ENCODE measurements at places on chromosomes 4 and X.

- no peak overlapping the region for H3K4me3 ChIP-seq
- DNase-seq = no peak
- no peak overlapping the region for H3K27ac ChIP-seq
- no peaks in the 10 kb centered on the region for H3K36me3 ChIP-seq
These were observed 542.8 kb downstream of the GALNTL6 start for GRCh38 chr4:172356016-172356415.

DNA sequence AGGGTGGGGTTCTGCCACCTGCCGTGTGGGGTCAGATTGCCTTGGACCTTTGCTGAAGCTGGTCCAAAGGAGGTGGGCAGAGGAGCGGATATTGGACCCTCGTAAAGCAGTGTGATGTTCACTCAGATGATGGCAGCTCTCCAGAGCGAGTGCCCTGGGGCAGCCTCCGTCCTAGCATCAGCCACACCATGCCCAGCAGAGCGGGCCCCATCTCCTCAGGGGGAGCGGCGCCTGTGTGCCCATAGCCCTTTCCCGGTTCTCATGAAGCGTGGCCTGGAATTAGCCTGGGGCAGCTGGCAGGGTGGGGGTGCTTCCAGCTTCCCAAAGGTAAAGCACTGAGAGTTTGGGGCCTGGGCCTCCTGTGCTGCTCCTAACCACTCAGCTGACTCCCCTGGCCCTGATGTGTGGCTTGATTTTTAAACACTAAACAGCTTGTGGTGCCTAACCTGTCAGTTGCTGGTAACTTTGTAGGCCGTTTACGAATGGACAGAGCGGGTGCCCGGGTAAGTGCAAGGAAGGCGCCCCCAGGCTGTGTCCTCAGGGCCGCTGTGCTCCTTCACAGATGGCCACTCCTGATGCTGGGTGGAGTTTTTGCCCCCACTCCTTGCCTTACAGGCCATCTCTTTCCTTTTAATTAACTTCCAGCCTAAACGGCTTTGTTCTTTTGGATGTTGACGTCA lies 36.0 kb downstream of the NOP14 start:
- no peaks in the 10 kb centered on the region for H3K27me3 ChIP-seq
- H3K4me1 ChIP-seq = peaks cover 32% of the 10 kb centered on the region
- peak overlapping the region; percentile 4 for H3K27ac ChIP-seq
- H3K4me3 ChIP-seq = no peak overlapping the region

GRCh38 chr4:121655320-121656268 lies 41.2 kb downstream of the ANXA5 start:
- peaks cover 2% of the 10 kb centered on the region for H3K4me1 ChIP-seq
- H3K4me3 ChIP-seq = no peak overlapping the region
- DNase-seq = no peak

DNA sequence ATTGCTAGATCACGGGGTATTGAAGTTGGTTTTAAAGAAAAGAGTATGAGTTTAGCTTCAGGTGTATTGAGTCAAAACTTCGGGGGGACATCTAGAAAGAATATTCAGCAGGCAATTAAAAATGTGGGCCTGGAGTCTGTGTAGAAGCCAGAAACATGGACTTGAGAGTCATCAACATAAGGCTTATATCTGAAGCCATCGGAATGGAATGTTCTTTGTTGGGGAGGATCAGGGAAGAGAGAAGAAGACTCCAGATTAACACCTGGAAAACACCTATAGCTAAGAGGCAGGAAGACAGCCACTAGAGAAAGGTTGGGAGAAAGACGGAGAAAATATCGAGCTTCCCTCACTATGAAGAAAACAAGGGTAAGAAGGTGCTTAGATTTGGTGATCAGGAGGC lies 69.5 kb downstream of the BEND2 start:
- DNase-seq = no peak
- no peaks in the 10 kb centered on the region for H3K36me3 ChIP-seq
- H3K4me1 ChIP-seq = no peaks in the 10 kb centered on the region
- no peaks in the 10 kb centered on the region for H3K27me3 ChIP-seq
- no peak overlapping the region for H3K4me3 ChIP-seq

GRCh38 chrX:672931-673330 lies 42.3 kb downstream of the SHOX start:
- H3K27ac ChIP-seq = no peak overlapping the region
- no peak overlapping the region for H3K4me3 ChIP-seq
- H3K27me3 ChIP-seq = no peaks in the 10 kb centered on the region
- H3K4me1 ChIP-seq = no peaks in the 10 kb centered on the region

GRCh38 chr4:186500721-186501304 lies 54.6 kb downstream of the MTNR1A start:
- no peak for DNase-seq
- no peaks in the 10 kb centered on the region for H3K4me1 ChIP-seq
- H3K4me3 ChIP-seq = no peak overlapping the region
- H3K27ac ChIP-seq = no peak overlapping the region
- H3K27me3 ChIP-seq = no peaks in the 10 kb centered on the region
- no peaks in the 10 kb centered on the region for H3K36me3 ChIP-seq

- DNase-seq = no peak
- H3K27me3 ChIP-seq = no peaks in the 10 kb centered on the region
- H3K4me1 ChIP-seq = no peaks in the 10 kb centered on the region
- H3K27ac ChIP-seq = no peak overlapping the region
These were observed 3.1 kb upstream of the TDO2 start for GRCh38 chr4:155900381-155900780.

GRCh38 chr4:73540826-73541225 lies 59.3 kb downstream of the AFM start:
- no peaks in the 10 kb centered on the region for H3K36me3 ChIP-seq
- peaks cover 3% of the 10 kb centered on the region for H3K4me1 ChIP-seq
- no peak for DNase-seq
- no peak overlapping the region for H3K27ac ChIP-seq
- no peak overlapping the region for H3K4me3 ChIP-seq

- H3K27me3 ChIP-seq = no peaks in the 10 kb centered on the region
- H3K27ac ChIP-seq = no peak overlapping the region
- no peak overlapping the region for H3K4me3 ChIP-seq
- H3K4me1 ChIP-seq = no peaks in the 10 kb centered on the region
- DNase-seq = no peak
- no peaks in the 10 kb centered on the region for H3K36me3 ChIP-seq
These were observed 248.4 kb upstream of the TTC29 start for GRCh38 chr4:147194114-147194513.

DNA sequence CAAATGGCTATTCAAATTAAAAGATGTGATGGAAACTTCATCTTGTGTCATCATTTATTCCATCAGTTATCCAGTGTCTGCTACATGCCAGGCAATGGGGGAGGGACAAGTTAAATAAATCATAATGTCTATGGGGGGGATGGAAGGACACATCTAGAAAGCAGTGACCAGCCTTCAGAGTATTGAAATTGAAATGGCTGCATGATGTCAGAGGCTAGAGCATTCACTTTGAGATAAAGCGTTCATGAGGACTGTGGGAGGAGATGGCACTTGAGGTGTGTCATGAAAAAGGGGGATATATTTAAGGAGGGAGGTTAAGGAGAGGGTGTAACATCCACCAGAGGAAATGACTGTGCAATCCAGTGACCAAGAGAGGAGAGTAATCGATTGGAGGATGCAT lies 50.6 kb downstream of the SLIT2 start:
- H3K36me3 ChIP-seq = no peaks in the 10 kb centered on the region
- DNase-seq = no peak

- DNase-seq = no peak
- peaks cover 21% of the 10 kb centered on the region for H3K36me3 ChIP-seq
- H3K4me3 ChIP-seq = no peak overlapping the region
These were observed 8.5 kb downstream of the RAB9A start for GRCh38 chrX:13697455-13697854.

- no peak within 1 kb of the TSS for H3K27ac ChIP-seq
- peak within 1 kb of the TSS; percentile 59 for H3K4me3 ChIP-seq
- no peak for DNase-seq
- H3K36me3 ChIP-seq = peaks cover 3% of the 10 kb centered on the region
- H3K27me3 ChIP-seq = peaks cover 74% of the 10 kb centered on the region
- H3K4me1 ChIP-seq = peaks cover 26% of the 10 kb centered on the region
These were observed at the start of gene FRAS1 for GRCh38 chr4:78057135-78057599. Gene FRAS1 (plus strand): TSS chr4:78057323. CDS start chr4:78058010, 687 bp downstream.

GRCh38 chr4:178090640-178091411 lies 648.6 kb upstream of the AGA start:
- H3K4me3 ChIP-seq = no peak overlapping the region
- DNase-seq = no peak
- no peaks in the 10 kb centered on the region for H3K27me3 ChIP-seq
- no peaks in the 10 kb centered on the region for H3K36me3 ChIP-seq
- H3K4me1 ChIP-seq = no peaks in the 10 kb centered on the region

DNA sequence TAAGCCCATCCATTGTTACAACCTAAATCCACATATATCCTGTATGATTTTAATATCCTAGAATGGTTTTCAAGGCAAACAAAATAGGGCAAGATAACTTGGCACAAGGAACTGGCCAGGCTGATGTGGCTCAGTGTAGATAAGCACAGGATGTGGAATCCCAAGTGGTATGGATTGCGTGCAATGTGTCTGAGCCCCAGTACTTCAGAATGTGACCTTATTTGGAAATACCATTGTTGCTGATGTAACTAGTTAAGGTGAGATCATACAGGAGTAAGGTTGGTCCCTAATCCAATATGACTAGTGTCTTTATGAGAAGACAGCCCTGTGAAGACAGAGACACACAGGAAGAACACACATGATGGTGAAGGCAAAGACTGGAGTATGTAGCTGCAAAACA lies 72.4 kb downstream of the IL21 start:
- peak; percentile 20 for DNase-seq
- H3K4me1 ChIP-seq = peaks cover 20% of the 10 kb centered on the region
- H3K36me3 ChIP-seq = peaks cover 8% of the 10 kb centered on the region
- no peak overlapping the region for H3K4me3 ChIP-seq
- peak overlapping the region; percentile 33 for H3K27ac ChIP-seq
- H3K27me3 ChIP-seq = no peaks in the 10 kb centered on the region

GRCh38 chrX:47247999-47248320 lies 15.2 kb downstream of the USP11 start:
- peaks cover 13% of the 10 kb centered on the region for H3K36me3 ChIP-seq
- H3K4me3 ChIP-seq = no peak overlapping the region
- no peak overlapping the region for H3K27ac ChIP-seq

DNA sequence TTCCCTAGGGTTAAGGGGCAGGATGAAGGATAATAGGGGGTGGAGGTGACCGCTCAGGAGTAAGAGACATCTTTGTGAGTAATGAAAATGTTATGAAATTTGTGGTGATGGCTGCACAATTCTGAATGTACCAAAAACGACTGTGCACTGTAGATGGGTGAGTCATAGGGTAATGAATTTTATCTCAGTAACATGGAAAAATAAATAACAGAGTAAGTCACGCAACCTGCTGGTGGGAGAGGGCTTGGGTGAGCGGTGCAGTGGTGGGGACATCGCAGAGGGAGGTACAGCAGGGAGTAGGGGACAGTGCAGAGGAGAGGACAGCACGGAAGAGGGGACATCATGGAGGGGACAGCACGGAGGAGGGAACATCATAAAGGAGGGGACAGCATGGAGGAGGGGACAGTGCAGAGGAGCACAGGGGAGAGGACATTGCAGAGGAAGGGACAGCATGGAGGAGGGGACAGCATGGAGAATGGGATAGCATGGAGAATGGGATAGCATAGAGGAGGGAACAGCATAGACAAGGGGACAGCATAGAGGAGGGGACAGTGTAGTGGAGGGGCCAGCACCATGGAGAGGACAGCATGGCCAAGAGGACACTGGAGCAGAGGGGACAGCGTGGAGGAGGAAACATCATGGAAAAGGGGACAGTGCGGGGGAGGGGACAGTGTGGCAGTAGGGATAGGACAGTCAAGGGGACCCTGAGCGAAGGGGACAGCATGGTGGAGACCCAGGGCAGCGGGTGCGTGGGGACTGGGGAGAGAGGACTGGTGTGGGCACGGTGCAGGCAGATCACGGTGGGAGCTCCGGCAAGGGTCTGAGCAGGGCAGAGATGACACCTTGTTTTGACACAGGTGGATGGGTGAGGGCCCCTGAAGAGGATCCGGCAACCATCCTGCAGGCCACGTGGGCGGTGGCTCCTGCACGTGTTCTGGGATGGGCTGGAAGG lies 68.5 kb upstream of the MXD4 start:
- H3K4me3 ChIP-seq = no peak overlapping the region
- H3K27me3 ChIP-seq = no peaks in the 10 kb centered on the region
- no peak for DNase-seq
- H3K4me1 ChIP-seq = no peaks in the 10 kb centered on the region

- peaks cover 23% of the 10 kb centered on the region for H3K4me1 ChIP-seq
- H3K27ac ChIP-seq = no peak overlapping the region
- no peaks in the 10 kb centered on the region for H3K27me3 ChIP-seq
These were observed 26.9 kb downstream of the ASB9 start for GRCh38 chrX:15242899-15243555.

- no peak overlapping the region for H3K27ac ChIP-seq
- H3K27me3 ChIP-seq = peaks cover 30% of the 10 kb centered on the region
- no peak for DNase-seq
- no peaks in the 10 kb centered on the region for H3K4me1 ChIP-seq
- no peak overlapping the region for H3K4me3 ChIP-seq
These were observed 16.8 kb downstream of the SMAD1 start for GRCh38 chr4:145498430-145498829.

GRCh38 chr4:39263895-39264294 lies 81.6 kb downstream of the WDR19 start:
- H3K4me3 ChIP-seq = no peak overlapping the region
- H3K4me1 ChIP-seq = no peaks in the 10 kb centered on the region
- DNase-seq = no peak
- no peaks in the 10 kb centered on the region for H3K27me3 ChIP-seq

DNA sequence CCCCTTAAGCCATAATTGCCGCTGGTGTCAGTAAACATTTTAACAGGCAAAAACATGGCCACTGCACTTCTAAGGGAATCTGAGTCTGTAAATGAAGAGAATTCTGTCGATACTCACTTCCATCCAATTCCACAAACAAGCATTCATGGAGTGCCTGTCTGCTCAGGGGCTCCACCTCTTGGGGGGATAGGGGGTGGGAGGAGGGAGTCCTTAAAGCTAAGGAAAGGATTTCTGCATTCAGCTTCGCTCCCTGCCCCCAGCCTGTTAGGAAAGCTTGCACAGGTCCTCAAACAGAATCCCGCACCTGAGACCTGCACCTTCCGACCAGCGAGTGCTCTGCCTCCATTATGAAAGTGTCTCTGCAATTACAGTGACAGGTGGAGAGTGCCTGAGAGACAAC lies 130.2 kb upstream of the KIT start:
- DNase-seq = no peak
- H3K4me3 ChIP-seq = no peak overlapping the region
- no peaks in the 10 kb centered on the region for H3K4me1 ChIP-seq
- H3K36me3 ChIP-seq = no peaks in the 10 kb centered on the region
- H3K27ac ChIP-seq = no peak overlapping the region

DNA sequence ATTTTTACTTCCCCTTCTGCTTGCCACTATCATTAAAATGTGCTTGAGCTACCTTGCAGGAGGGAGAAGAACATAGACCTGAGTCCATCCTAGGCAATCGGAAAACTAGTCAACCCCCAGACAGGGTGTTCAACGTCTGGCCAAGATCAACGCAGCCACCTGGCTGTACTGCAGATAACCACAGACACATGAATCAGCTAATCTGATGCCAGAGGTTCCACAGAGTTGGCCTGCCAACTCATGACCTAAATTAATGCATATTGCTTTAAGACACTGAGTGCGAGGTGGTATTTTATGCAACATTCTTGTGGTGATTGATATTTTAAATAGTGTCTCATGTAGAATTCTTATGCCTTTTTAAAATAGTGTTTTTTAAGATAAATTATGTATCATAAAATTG lies 1283.8 kb upstream of the PABPC4L start:
- no peaks in the 10 kb centered on the region for H3K4me1 ChIP-seq
- no peak overlapping the region for H3K27ac ChIP-seq
- no peak overlapping the region for H3K4me3 ChIP-seq
- no peaks in the 10 kb centered on the region for H3K27me3 ChIP-seq
- no peaks in the 10 kb centered on the region for H3K36me3 ChIP-seq

GRCh38 chrX:71489540-71489939 lies 43.4 kb upstream of the OGT start:
- H3K36me3 ChIP-seq = no peaks in the 10 kb centered on the region
- no peak overlapping the region for H3K27ac ChIP-seq
